Mucosa of gallbladder (tissue), 1 donor: ENCODE measurements at places on chromosomes 12 and 14. TPM values are rescaled to one million over a fixed set of nuclear protein-coding genes. Genes with fewer than 3 reads are reported as not detected.

Gene EFS
- total RNA-seq, result 10.8 TPM

Gene VRTN
- total RNA-seq, result 0.32 TPM

Gene TAS2R31
- 3.1 TPM for total RNA-seq

Gene LPAR5
- total RNA-seq, result 15.0 TPM

Gene HOXC12
- total RNA-seq, result not detected

Gene CLEC2B
- 10.1 TPM for total RNA-seq

Gene DAZAP2
- 263 TPM for total RNA-seq

DNA sequence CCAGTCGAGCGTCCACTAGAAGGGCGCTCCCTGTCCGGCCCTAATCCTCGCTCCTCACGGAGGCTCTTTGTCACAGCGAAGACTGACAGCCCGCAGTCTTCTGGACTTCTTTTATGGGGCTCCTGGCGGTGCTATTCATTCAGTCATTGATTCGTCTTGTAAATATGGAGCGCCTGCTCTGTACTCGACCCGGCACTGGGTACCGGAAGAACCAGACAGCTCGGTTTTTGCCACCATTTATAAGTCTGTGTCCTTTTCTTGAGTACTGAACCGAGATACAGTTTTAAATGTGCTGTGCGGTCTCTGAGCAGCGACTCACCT lies 570 bp downstream of the DMAC2L start:
- no peak for DNase-seq

- no peak for DNase-seq
Measured at GRCh38 chr14:104284107-104284592, 145.8 kb downstream of the KIF26A start.

DNA sequence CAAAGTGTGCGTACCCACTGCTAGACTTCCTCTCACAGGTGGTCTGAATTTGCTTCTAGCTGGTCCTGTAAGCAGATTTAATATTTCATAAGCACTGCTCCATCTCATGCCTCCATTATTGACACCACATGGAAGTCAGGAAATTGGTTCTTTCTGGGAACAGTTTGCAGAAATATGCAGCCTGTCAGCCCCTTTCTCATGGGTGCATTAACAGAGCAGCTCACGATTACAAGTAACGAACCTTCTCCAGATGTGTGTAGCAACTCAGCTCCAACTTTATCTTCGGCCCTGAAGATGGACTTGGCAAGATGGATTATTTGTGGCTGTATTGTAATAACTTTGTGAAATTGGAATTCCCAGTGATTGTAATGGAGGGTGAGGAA lies 214.5 kb upstream of the DDHD1 start:
- no peak for DNase-seq

- DNase-seq, result no peak
Measured at GRCh38 chr12:91104812-91105466, 6.4 kb downstream of the LUM start.

- DNase-seq, result no peak
Measured at GRCh38 chr14:61476105-61476753, 154.8 kb downstream of the PRKCH start.

DNA sequence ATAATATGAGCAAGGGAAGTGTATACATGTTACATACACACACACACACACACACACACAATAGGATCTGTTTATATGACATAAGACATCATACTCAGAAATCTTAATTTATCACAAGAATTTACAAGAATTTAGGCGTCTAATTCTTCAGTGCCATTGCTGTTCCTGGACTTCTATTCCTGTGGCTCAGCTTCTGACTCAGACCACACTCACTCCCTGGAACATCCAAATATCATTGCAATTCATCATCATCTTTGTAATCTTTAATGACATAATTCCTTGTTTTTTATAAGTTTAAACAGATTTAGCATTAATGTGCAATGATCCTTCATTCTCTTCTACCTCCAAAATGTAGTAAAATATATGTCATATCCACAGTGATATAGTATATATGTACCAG lies 544.2 kb downstream of the FOXG1 start:
- DNase-seq, result no peak

DNA sequence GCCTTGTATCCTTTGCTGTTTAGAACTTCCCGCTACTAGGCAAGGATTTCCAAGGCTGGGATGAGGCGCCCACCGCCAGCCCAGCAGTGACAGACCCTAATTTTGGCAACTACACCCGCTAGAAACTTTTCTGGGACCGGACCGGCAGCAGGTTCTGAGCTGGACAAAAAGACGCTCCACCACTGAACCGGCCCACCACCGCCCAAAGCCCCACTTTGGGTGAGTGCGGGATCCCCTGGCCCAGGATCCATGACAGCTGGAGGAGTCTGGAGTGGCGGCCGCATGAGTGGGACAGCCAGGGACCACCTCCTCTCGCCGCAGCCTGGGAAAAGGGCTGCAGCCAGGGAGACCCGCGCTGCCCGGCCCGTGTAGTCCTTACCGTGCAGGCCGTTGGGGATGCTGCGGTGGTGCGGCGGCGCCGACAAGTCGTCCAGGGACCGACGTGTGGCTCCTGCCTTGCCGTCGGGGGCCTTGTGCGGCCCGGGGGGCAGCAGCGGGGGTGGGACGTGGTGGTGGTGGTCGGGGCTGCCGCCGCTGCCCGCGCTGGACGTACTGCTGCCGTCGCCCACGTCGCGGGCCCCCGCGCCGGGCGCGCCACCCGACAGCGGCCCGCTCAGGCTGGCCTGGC lies 1.1 kb downstream of the CCDC85C start:
- DNase-seq, result no peak

DNA sequence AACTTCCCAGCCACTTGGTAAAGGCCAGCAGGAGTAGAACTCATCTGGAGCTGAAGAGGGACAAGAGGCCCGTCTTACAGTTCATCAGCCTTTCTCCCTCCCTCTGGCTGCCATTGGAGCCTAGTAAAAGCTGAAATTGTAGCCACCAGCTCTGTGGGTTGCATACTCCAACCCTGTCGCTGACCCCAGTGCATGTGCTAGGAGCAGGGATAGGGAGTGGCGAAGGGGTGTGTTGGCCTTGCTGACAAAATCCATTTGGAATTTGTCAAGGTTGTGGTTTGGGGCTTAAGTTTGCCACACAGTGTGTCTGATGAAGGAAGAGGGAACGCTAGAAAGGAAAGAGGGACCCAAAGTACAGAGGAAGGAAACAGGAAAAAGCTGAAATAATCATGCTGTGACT lies 4.0 kb upstream of the ARF3 start:
- no peak for DNase-seq

DNA sequence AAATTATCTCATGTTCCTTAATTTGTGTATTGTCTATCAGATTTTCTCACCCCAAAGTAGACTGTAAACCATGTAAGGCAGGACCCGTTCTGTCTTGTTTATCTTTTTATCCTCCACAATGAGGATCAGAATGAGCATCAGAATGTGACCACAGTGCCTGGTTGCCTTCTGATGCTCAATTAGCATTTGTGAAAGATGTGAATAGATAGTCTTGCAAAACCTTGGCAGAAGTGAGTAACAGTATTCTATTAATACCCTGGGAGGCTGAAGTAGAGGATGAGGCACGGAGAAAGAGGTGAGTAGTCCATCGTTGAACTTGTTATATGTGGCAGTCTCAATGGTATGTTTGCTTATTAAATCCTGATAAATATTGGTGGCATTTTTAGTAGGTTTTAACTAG lies 781.4 kb downstream of the NRXN3 start:
- no peak for DNase-seq

DNA sequence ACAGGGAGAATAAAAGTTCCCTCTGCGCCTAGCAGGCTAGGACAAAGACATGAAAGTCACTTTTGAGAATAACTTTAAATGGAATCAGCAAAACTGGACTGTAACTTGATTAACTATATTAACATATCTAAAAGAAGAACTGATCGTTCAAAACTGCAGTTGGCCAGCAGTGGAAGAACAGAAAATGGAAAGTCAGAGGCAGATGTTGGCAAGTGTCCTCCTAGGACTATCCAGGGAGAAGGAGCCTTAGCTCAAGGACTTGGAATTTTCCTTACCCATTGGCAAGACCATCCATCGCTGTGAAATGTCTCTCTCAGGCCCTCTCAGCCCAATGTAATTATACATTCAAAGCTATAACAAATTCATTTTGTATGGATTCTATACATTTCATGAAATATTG lies 419.7 kb downstream of the ATP23 start:
- no peak for DNase-seq

DNA sequence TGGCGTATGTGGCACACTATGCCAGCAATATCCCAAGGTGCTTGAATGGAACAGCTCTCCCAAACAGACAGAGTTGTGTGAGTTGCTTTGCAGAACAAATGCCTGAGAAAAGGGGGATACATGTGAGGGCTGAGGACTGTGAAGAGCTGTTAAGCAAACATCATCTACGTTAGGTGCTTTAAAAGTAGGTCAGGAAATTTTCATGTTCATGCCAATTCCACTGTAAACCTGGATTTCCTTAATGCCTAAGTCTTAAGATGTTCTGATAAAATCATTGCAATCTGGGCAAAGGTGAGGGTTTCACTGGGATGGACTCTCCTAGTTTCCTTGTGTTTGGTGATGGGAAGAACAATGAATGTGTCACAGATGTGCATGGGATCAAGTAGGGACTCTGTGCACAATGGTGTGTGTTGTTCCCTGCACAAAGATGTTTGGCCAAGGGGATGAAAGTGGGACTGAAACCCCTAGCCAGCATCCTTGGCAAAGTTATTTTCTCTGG lies 227.9 kb downstream of the KTN1 start:
- DNase-seq, result no peak

DNA sequence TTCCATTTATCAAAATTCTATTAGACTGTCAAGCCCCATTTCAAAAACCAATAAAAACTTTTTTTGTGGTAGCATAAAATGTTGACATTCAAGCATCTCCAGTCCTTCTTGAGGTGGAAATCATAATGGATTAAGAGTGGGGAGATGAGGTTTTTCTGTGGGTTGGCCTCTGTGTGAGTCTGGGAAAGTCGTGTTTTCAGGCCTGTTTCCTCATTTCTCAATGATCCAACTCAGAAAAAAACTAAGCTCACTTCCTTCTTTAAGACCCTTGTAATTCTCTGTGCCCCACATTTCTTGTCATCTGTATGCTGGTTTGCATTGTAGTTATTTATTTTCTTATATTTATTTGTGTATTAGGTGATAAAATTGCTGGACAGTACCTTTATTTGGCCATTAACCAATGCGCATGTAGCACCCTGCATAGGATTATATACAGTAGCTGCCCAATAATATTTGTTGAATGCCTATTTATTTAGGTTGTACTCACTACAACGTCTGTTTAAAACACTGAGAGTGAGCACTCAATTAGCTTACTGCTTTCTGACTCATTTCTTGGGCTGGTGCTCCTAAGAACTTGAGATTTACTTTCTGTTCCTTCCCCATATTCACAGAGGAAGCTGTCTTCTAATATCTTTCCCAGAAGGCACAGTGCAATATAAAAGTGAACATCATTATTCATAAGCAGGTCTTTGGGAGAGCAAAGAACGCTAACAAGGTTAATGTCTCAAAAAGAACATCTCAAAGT lies 121.9 kb downstream of the DNAI7 start:
- DNase-seq, result no peak

DNA sequence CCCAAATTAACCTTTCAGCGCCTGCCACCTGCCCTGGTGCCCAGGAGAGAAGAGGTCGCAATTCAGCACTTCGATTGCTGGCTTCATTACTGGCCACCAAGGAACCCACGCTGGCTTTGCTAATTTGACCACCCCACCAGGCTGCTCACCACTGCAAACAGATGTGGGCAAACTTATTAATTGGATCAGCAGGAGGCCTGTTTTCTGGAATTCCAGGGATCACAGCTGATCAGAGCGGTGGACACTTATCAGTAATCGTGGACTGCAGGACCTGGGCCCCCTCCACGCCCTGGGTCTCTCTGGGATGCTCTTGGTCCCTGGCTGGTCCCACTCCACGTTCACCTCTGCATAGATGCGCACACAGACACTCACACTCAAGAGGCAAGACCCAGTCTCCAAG lies 27.8 kb downstream of the BEGAIN start:
- DNase-seq, result no peak

- DNase-seq, result no peak
Measured at GRCh38 chr12:45532113-45532512, 197.4 kb upstream of the ARID2 start.

GRCh38 chr14:100683578-100683977 lies 43.1 kb upstream of the DLK1 start:
- no peak for DNase-seq

DNA sequence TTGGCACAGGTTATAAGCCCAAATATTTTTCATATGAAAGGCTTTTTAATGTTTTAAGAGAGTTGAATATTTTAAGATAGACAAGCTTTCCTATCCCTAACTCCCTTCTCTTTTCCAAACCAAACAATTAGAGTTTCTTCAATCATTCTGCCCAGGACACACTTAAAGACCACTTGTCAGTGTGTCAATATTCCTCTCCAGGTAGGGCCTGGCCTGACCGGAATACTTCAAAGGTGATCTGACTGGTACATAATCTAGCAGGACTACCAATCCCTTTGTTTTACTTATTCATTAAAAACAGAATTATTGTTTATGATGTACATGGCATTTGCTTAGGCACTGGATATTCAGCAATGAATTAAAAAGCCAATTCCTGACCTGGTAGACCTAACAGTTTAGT lies 24.2 kb upstream of the SNRPF start:
- no peak for DNase-seq

DNA sequence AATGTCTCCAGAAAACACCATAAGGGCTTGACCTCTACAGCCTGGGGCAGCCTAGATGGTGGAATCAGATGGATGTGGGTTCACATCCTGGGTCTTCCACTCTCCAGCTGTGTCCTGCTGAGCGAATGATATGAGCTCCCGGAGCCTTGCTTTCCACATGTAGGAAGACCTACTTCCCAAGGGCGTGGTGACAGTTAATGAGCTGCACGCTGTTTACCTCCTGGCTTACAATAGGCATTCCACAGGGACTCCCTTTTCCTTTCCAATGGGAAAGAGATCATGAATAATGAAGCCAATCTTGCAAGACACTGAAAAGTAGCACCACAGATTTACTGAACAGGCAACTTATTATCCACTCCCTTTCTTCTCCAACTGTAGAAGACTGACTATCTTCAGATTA lies 46.1 kb downstream of the TMTC1 start:
- no peak for DNase-seq

DNA sequence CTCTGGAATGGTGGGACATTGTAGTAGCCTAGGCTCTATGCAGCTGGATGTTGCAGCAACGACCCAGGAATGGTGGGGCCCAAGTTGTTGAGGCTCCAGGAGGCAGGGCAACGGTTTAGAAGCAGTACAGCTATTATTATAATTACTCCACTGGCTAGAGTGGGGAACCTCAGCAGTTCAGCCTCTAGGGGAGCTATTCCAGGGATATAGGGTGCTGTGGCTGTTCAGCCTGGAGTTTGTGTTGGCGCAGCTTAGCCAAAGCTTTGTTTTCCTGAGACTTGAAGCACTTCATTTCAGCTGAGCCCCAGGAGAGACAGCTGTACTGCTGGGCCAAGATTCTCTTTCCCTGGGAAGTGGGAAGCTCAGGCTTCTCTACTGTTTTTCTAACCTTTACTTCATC lies 1023.0 kb upstream of the ATXN7L3B start:
- DNase-seq, result no peak

- peak; percentile 54 for DNase-seq
Measured at GRCh38 chr12:131921866-131922769, 7.0 kb upstream of the PUS1 start.

- DNase-seq, result no peak
Measured at GRCh38 chr12:12821975-12822374, 8.8 kb downstream of the DDX47 start.

GRCh38 chr12:91785655-91786498 lies 359.8 kb downstream of the BTG1 start:
- DNase-seq, result no peak
